Suppressor macrophage (primary cell): ENCODE measurements at places on chromosomes 5 and 9.

DNA sequence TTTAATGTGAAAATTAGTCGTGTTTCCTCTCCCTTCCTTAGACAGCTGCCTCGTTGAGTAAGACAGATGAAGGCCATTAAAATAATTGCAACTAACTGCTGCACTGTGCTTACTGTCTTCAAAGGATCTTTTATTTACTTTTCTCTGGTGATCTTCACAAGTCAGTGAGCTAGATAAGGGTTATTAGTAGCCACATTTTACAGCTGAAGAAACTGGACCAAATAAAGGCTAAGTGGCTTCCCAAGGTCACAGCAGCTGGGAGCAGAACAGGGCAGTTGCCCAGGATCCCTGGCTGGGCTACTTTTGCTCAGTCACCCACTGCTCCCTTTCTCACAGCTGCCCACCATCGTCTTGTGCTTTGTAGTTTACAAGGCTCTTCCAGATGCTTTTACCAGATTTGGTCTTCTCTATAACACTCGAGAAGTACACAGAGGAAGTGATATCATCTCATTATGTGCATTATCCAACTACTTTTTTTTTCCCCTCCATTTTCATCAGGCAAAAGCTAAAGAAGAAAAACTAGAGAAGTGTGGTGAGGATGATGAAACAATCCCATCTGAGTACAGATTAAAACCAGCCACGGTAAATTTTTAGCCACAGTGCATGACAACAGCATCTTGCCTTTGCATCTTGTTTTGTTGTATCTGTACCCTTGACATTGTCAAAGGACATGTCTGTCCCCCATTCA lies 61.8 kb downstream of the ERAP1 start:
- peak; percentile 12 for DNase-seq

- DNase-seq = no peak
These were observed 795 bp downstream of the NDUFAF2 start for GRCh38 chr5:60945813-60946187.

DNA sequence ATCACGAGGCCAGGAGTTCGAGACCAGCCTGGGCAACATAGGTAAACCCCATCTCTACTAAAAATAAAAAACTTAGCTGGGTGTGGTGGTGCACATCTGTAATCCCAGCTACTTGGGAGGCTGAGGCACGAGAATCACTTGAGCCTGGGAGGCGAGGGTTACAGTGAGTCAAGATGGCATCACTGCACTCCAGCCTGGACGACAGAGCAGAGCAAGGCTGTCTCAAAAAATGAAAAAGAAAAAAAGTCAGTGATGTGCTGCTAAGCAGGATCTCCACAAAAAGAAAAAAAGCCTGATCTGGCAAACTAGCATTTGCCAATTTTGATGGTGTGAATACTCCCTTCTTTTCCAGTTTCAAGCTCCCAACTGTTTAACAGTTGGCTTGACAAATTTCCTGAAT lies 21.9 kb downstream of the F2R start:
- no peak for DNase-seq

DNA sequence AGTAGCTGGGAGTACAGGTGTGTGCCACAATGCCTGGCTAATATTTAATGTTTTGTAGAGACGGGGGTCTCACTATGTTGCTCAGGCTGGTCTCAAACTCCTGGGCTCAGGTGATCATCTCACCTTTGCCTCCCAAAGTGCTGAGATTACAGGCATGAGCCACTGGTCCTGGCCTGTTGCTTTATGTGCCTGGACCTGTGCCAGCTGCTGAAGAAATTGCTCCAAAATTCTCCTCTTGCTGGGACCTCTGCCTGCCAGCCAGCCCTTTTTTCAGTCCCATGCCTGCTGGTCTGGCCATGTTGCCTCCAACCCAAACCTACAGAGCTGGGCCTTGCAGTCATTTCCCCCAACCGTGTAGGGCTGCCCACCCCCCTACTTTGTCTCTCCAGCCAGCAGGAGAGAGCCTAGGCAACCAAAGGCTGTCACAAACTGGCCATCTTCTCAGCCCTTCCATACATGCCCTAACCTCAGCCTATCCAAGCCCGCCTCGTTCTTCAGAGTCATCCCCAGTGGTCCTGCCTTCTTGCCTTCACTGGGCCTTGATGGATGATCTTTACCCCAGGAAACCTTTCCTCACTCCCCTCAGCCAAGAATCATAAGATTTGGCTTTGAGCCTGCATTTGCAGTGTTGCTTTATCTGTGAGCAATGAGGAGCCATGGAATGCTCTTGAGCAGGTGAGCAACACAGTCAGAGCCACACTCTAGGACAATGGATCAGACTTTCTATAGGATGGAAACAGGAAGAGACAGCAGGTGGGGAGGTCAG lies 27.4 kb upstream of the SYNPO start:
- DNase-seq = no peak

DNA sequence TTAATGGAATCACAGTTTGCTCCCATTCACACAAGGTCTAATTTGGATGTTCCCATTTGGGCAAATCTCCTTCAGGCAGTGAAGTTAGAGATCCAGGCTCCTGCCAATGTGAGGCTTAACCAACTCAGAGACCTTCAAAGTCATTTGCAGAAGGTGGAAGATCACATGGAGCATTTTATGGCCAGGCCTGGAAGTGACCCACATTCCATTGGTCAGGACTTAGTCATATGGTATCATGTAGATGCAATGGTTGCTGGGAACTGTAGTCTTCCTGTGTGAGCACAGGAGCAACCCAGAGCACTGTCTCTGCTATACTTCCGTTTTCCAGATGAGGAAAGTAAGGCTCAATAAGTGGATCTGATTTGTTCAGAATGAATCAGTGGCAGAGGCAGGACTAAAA lies 292.7 kb upstream of the SMARCA2 start:
- DNase-seq = no peak

- no peak for DNase-seq
These were observed 82.9 kb downstream of the RAPGEF1 start for GRCh38 chr9:131657037-131657377.

DNA sequence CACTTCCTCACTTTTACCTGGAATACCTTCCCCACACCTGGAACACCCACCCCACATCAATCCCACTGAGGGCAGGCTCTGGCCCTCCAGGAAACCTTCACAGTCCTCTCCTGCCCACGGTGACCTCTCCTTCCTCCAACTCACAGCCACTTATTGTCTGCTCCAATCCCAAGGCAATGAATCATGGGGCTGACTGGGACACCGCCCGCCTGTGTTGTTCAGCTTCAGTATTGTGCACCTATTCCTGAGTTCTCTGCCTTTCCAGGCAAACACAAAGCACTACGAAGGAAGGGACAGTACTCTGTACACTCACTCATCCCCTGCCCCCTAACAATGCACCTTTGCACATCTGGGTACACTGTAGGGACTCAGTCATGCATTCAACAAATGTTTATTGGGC lies 7.3 kb downstream of the PCDH1 start:
- DNase-seq = no peak

- DNase-seq = peak; percentile 53
These were observed 181.5 kb upstream of the RAI14 start for GRCh38 chr5:34474573-34475021.

- no peak for DNase-seq
These were observed 176.1 kb upstream of the MVB12B start for GRCh38 chr9:126150411-126151030.

- DNase-seq = no peak
These were observed 27.3 kb downstream of the MACROH2A1 start for GRCh38 chr5:135371622-135372232.

DNA sequence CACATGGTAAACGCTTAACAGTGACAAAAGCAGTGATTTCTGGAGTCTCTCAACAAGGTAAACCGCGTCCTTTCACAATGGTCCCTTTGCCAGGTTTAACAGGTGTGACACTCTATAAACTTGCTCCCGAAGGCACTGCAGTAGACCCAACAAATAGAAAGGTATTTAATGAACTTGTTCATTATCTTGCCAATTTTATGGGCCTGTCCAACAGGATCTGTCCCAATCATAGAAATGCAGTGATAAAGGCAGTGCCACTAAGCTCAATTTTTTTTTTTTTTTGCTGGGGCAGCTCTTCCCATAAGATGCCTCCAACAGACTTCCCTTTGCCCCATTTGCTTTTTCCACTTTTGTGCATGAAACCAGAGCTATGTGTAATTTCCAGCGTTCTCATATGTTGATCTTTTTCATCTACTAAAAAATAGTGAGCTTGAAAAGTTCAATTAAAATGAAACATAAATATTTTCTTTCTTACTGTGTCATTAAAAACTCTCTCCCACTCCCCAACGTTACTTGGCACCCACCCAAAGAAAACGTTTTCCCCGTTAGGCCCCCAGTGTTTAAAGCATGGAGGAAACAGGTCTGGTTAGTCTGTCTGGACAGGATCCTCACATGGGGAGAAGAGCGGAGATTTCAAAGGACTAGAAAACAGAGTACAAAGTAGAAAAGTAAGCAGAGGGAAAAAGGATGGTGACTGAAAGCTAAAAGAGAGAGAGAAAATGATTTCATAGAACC lies 80.9 kb upstream of the SPATA31D4 start:
- DNase-seq = no peak

GRCh38 chr5:60497706-60498500 lies 202.1 kb downstream of the DEPDC1B start:
- DNase-seq = no peak

GRCh38 chr5:139844472-139845145 lies 49.0 kb downstream of the PSD2 start:
- peak; percentile 78 for DNase-seq

DNA sequence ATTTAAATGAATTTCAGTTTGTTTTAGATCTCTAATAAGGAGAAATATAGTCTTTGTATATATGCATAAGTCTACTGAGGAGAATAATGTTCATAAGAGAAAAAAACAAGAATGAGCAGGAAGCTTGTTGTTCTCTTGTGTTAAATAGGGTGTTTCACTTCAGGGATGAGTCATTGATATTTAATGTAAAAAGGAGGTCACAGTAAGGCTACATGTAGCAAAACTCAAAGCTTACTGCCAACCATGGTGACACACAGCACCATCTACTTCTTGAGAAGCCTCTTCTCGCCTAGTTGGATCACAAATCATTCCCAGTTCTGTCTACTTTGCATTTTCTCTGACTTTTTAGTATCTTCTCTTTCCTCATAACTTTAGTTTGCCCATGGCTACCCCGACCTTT lies 1466.0 kb upstream of the C9orf72 start:
- no peak for DNase-seq

DNA sequence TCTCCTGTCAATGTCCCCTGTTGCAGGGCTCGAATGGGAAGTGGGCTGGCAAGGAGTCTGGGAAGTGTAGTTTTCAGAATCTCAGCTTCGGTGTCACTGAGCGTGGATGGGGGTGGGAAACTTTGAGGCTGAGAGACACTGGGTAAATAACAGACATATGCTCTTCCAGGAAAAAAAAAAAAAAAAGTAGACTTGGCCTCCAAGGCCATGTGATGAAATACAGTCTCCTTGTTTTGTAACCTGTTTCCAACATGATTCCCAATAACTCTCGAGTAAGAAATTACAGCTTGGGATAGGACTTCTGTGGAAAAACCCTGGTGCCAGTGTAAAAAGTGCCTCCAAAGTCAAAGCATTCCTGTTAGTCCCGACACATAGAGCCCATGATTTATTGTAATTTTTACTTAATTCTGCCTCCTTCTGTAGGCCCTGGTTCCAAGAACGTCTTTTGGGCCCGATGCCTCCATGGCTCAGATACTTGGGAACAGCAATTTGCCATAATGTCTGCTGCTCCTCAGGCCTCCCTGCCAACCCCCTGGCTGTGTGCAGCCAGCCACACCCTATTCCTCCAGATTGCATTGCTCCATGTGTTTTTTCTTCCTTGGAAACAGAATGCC lies 119.5 kb upstream of the TNC start:
- no peak for DNase-seq

GRCh38 chr5:14902826-14903560 lies 31.4 kb upstream of the ANKH start:
- no peak for DNase-seq

DNA sequence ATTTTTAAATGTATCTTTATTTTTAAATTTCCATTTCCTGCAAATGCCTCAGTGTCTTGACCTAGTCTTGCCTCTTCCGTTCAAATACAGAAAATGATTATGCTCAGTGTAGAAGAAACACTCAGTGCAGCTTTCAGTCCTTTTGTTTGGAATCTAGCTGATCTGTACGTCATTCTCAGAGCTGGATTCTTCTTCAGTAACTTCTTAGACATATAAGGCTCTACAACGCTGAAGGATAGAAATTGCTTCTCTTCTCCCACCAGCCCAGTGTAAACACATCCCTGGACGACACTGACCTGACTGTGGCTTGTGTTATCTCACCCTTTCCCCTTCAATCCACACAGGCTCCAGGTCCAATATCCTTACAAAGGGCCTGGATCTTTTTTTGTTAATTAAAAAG lies 3.2 kb upstream of the ALDH1B1 start:
- no peak for DNase-seq

DNA sequence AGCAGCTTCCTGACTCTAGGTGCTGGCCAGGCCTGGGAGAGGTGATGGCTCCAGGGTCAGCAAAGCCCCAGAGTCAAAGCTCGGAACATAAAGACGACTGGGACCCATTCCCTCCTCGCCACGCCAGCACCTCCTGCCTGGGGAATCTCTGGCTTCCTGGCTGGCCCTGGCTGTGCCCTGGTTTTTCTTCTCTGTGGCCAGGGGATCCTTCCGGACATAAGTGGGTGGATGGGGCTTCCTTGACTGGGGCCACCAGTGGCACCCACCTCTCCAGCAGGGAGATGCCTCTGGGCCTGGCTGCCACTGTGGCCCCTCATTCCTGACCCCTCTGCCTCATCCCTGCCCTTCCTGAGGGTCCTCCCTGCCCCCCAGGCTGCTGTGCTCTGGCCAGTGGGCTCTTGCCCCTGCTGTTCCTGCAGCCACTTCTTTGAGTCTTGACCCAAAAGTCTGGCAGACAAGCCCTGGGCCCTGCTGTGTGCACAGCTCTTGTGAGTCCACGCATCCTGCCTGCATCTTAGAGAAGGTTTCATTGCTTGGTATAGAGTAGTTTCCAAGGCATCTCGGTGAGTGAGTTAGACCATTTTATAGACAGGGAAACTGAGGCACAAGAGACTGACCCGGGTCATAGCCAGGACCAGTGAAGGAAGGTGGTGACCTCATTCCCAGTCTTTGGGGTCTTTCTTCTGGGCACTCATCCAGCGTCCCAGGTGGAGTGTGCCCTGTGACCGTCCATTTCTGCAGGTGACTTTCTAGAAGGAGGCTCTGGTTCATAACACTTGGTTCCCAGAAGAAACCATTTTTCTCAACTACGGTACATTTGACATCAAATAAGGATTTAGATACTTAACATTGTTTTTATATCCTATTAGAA lies 17.3 kb upstream of the LPCAT1 start:
- no peak for DNase-seq

DNA sequence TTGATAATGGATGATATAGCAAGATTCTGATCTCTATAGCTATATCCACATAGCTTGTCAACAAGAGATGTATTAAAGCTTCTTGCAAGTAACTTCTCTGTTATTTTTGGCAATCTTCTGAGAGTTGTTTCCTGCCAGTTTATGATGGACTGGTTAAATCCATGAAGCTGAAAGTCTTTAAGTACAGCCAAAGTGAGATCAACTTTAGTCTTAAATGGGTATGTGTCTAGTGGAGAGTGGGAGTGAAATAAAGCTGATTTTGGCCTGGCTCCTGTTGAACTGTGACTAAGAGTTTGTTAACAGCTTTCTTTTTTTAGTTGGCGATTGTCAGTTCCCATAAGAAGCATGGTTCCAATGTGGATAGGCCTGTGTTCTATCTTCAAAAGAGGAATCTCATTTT lies 350.9 kb upstream of the PCSK5 start:
- no peak for DNase-seq

- peak; percentile 66 for DNase-seq
These were observed at the start of gene CARD6 for GRCh38 chr5:40841068-40841805. Gene CARD6 (plus strand): TSS chr5:40841367. CDS start chr5:40841383, 16 bp downstream.
